RPMI7951 (cell line): ENCODE measurements at places on chromosomes 6 and 20.
A peak's percentile ranks its signal among the peaks of the same experiment; 100 is the strongest.

DNA sequence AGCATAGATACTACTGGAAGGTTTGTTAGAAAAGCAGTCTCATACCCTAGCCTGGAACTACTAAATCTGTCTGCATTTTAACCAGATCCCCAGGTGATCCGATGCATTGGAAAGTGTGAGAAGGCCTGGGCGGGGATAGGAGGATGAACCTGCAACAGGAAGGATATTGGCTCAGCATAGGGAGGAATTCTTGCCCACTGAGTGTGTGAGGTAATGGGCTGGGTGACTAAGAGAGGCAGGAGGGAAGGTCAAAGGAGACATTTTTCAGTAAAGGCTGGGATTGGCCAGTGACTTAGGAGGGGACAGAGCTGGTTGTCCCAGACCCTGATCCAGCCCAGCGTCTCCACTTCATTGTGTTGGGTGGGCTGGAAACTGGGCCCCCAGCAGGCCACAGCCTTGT, 191.0 kb upstream of the LRFN2 start:
- peak; percentile 35 for DNase-seq

DNA sequence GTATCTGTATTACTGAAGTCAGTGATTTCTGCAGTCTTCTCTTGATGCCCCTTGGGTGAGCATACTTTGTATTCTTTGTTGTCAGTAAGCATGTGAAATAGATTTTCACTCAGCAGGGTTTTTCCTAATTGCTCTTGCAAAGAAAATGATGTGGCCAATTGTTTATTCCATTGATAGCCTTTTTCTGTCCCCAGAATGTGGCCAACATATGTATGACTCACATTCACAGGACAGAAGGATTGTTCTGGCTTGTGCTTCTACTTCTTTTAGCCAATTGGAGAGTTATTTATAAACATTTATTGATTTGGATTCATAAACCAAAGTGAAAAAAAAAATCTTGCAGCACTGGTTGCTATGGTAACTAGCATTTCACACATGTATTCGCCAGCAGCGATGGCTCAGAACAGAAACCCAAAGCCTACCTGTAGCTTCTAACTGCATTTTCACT, 54.4 kb upstream of the RBM24 start:
- DNase-seq: no peak

- DNase-seq: peak; percentile 14
Observed at GRCh38 chr20:472889-473292, 10.6 kb upstream of the TBC1D20 start.

DNA sequence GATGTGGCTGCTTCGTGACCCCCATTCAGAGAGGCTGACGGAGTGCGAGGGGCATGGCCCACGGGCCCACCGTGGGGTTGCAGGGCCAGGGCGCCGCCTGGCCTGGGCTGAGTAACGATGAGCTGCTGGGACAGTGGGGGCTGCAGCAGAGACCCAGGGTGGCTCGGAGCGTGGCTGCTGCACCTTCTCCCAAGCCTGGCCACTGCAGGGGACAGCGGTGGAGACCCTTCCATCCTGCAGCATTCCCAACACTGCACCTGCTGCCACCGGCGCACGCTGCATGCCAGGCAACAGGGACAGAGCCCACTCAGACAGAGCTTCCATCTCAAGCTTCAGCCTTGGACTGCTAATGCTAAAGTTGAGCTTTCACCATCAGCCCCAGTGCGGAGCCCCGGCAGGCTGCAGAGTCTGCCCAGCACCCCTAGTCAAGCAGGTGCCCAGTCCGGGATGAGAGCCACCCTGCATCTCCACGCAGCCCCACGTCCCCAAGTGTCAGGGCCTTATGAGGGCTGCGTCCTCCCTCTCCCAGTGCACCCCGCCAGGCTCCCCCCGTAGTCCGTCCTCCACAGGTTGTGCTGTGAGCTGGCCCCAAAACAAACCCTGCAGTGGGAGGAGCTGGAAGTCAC, 89.4 kb upstream of the AFDN start:
- no peak for DNase-seq

DNA sequence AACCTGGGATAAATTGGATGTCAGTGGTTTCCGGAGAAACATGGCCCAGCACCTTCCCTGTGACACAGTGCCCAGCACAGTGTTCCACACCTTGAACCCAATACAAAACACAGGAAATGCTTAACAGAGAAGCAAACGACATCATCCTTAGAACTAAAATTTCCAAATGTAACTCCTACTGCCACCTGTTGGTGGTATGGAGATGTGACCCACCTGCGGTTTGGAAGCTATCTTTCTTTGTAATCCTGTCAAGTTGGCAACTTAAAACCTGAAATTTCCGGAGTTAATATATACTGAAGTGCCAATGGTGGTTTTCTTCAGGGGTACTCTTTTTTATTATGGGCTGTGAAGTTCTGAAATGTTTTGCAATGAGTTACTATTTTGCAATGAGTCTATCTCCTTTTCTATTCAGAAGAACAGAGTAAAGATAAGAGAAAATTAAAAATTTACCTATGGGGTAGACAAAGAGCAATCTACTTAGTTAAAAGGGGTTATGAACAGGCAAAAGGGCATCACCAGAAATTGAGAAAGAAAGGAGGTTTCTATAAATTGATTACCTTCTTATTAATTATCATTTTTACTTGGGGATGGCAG, 658.8 kb downstream of the PTPRT start:
- DNase-seq: peak; percentile 10

DNA sequence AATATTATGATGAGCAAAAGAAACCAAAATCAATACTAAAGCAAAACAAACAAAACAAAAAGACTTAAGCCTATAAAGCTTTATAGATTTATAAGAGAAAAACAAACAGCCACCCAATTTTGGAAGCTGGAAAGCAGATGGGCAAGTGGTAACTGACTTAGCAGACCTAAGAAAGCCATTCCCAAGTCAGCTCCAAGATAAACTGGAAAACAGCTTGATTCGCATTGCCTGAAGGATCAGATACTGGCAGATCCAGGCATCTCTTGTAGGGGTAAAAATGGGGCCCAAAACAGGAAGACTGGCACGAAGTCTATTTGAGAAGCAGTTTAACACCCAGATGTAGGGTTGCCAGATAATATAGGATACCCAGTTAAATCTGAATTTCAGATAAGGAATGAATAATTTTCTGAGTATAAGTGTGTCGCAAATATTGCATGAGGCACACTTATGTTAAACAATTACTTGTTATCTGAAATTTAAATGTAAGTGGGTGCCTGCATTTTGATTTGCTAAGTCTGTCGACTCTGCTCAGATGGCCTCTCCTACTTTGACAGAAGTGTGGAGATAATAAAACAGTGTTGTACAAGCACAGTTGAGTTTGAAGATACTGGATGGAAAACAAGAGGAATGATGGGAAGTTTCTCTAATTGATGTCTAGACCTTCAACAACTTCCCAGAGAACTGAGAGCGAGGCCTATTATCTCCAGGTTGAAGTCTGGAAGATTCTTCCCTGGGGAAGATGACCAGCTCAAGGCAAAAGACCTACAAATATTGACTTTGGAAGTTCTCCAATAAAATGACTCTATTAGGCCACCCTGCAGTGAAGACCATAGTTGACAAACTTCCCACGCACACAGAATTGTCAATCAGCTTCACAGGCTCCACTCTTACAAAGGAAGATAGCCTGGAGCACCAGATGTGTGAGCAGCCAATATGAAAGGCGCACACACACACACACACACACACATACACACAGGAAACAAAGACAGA, 113.4 kb downstream of the FAM50B start:
- DNase-seq: peak; percentile 28

GRCh38 chr6:137389150-137389704, 105.0 kb downstream of the OLIG3 start:
- peak; percentile 33 for DNase-seq

DNA sequence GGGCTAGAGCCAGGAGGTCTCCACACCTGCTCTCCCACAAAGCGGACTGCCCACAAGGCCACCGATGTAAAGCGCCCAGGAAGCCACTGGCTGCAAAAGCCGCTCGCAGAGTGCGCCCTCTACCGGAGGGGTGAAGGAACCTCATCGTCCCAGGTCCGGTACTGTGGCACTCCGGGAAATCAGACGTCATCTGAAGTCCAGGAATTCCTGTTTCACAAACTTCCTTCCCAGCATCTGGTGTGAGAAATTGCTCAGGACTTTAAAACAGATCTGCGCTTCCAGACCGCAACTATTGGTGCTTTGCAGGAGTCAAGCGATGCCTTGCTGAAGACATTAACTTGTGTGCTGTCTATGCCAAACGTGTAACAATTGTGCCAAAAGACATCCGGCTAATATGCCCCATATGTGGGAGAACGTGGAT, 115.1 kb upstream of the ARID1B start:
- DNase-seq: no peak

DNA sequence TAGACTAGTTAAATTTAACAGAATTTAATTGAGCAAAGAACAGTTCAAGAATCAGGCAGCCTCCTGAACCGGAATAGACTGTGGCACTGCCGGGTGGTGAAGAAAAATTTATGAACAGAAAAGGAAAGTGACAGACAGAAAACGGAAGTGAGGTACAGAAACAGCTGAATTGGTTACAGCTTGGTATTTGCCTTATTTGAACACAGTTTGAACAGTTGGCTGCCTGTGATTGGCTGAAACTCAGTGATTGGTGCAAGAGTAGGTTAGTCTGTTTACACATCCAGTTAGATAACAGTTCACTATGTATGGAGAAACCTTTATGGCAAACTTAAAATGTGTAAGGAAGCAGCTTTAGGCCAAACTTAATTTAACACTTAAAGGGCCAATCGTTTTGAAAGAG, 116.0 kb upstream of the CITED2 start:
- peak; percentile 22 for DNase-seq

- peak; percentile 100 for DNase-seq
Observed at GRCh38 chr20:38217791-38218565, 42.6 kb downstream of the KIAA1755 start.
